ENCODE measurements at places on chromosomes 16 and 17. TPM values are rescaled to one million over a fixed set of nuclear protein-coding genes. Genes with fewer than 3 reads are reported as not detected.

GRCh38 chr16:830871-831570 lies 30.5 kb upstream of the GNG13 start:
- DNase-seq = no peak

DNA sequence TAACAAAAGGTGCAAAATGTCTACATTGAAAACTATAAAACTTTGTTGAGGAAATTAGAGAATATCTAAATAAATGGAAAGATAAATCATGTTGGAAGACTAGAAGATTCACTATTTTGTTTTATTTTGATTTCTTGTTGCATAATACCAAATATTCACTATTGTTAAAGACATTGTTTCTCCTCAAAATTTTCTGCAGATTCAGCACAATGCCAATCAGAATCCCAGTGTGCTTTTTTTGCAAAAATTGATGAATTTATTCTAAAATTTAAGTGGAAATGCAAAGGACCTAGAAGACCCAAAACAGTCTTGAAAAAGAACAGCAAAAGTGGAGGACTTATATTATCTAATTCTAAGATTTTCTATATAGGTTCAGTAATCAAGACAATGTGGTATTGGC lies 40.4 kb downstream of the TTLL6 start:
- DNase-seq = no peak

DNA sequence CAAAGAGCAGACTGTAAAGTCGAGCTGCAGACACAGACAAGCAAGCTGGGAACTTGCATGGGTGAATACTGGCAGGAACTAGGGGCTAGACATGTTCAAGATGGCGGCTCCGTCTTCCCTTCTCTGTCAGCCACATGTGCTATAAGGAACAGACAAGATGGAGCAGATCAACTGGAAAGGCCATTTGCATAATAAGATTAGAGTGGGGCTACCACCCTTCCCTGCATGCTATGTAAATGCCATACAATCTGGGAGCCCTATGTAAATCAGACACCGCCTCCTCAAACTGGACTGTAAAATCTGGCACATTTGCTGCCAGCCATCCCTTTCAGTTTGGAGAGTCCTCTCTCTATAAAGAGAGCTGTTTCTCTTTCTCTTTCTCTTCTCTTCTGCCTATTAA lies 640.1 kb upstream of the CDH8 start:
- DNase-seq = no peak

BRIP1 gene
- polyA plus RNA-seq = 12.4 TPM

- DNase-seq = no peak
Observed at GRCh38 chr16:19084139-19084538, 16.7 kb downstream of the COQ7 start.

OR4D1 gene
- 0.03 TPM for polyA plus RNA-seq

PRSS36 gene
- 1.6 TPM for polyA plus RNA-seq

DNA sequence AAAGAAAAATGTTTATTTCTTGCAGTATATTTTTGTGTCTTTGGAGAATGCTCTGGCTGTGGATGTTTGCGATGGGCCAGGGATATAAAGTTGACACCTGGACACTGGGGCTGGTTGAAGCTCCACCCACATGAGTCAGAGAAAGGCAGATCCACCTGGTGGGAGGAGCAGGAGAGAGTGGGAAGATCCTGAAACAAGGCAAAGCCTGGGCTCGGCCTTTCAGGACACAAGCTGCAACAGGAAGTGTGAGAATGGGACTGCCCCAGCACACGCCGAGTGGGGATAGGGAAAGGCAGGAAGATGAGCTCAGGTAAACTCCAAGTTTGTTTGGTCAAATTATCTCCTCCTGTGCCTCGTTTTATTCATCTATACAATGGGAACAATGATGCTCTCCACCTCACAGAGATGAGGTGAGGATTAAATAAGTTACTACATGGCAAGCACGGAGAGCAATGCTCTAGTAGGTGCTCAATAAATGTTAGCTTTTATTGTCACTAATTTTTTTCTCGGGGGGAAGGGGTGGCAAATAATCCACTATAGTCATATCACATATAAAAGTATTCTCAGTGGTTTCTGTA lies 21.4 kb upstream of the PITPNM3 start:
- no peak for DNase-seq

- DNase-seq = no peak
Observed at GRCh38 chr17:38428643-38429371, 543 bp downstream of the ARHGAP23 start.

DNA sequence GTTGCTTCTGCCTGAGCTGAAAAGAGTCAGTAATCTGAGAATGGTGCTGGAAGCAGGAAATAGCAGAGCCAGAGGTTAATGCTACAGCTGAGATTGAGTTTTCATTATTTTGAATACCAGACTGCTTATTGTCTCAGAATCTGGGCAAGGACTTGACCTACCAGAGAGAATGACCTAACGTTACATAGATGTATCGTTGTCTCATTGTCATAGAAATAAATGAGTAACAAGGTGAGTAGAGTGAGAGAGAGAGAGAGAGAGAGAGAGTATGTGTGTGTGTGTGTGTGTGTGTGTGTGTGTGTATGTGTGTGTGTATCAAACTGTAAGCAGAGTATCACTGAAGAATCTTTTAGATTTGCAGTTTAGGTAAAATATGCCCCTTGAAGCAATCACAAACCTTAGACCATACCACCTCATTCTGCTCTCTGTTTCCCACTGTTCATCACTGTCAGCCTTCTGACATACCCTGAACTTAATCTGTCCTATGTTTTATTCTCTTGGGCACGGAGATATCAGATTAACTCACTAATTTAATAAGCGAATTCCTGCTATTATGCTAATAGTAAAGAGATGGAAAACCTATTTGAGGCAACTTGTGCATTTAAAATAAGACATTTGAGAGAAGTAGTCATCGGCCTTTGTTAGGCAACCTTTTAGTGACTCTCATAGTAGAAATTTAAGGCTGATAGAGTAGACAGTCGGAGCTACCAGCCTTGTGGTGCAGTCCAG lies 87.8 kb downstream of the CYB561 start:
- DNase-seq = no peak
